ENCODE measurements at places on chromosomes 1 and 21.

- DNase-seq: no peak
Measured at GRCh38 chr1:8651962-8652361, 165.5 kb downstream of the RERE start.

DNA sequence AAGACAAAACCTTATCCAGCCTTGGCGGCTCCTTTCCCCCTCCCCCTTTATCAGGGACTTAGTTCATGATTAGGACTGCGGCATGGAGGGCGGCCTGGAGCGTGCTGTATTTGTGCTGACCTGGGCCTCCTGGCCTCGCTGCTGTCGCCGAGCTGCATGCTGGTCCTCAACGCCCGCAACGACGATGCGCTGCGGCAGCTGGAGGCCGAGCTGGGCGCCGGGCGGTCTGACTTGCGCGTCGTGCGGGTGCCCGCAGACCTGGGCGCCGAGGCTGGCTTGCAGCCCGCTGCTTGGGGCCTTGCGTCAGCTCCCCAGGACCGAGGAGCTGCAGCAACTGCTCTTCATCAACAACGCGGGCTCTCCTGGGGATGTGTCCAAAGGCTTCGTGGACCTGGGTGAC lies 70.9 kb downstream of the TM2D1 start:
- no peak for DNase-seq

- DNase-seq: no peak
Measured at GRCh38 chr1:36448530-36449056, 1.7 kb downstream of the OSCP1 start.

GRCh38 chr1:62682531-62682930 lies 5.7 kb downstream of the DOCK7 start:
- no peak for DNase-seq

- DNase-seq: no peak
Measured at GRCh38 chr1:27363766-27364695, 2.7 kb downstream of the MAP3K6 start.

GRCh38 chr1:89786628-89787214 lies 34.1 kb upstream of the LRRC8D start:
- DNase-seq: no peak
